Spinal cord (tissue), 10 donors: ENCODE measurements at places on chromosomes 7 and 10.
A peak's percentile ranks its signal among the peaks of the same experiment; 100 is the strongest.

- DNase-seq, result no peak
Measured at GRCh38 chr7:157548691-157549303, 212.0 kb downstream of the DNAJB6 start.

- no peak for DNase-seq
Measured at GRCh38 chr7:128757203-128757602, 18.0 kb downstream of the CALU start.

- DNase-seq, result no peak
Measured at GRCh38 chr10:94000638-94001415, 7.1 kb downstream of the PLCE1 start.

- no peak for DNase-seq
Measured at GRCh38 chr10:62627983-62628382, 176.5 kb upstream of the ADO start.

GRCh38 chr7:81768951-81769778 is 682 bp downstream of the HGF start:
- no peak for DNase-seq

DNA sequence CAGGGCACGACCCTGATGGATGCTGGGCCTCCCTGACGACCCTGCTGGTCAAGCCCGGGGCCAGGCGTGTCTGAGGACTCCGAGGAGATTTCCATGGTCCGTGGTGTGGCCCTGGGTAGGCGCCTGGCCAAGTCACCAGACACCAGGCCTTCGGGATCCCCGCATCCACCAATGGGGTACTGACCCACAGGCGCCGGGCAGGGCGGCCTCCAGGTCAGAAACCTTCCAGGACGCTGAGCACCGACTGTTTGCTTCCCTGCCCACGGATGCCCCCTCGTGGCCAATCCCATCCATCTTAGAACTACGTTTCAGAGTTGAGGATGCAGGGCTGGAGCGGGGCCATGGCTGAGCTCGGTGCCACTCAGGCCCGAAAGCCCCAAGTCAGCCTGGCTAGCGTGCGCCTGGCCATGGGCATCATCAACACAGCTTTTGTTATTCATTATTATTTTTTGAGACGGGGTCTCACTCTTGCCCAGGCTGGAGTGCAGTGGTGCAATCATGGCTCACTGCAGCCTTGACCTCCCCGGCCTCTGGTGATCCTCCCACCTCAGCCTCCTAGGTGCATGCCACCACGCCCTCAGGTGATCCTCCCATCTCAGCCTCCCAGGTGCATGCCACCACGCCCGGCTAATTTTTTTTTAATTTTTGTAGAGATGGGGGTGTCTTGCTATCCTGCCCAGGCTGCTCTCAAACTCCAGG is 7.1 kb upstream of the AMZ1 start:
- peak; percentile 80 for DNase-seq

DNA sequence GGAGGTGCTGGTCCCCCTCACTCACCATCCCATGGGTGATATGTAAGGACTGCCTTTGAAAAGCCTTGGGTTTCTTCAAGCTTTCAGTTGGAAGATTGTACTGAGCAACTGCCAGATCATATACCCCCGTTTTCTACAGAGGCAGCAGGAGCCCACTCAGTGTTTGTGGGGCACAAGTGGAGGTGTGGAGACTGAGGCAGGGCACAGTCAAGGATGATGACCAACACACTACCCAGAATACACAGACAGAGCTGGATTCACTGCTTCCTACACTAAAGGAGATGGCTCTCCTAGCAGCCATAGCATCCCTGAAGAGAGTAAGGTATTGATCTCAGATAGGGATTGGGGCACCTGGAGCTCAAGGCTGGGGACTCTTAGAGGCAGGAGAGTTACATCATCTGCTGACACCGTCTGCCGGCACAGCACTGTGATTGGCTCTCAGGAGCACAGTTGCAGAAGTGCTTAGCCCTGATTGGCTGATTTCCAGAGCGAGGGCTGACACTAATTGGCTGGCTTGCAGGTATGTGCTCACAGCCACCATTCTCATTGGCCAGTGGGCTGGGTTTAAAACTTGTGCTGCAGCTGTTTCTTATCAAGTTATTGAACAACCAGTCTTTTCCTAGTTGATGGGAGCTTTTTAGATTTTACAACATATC is 77.9 kb upstream of the PFKP start:
- DNase-seq, result no peak

- DNase-seq, result peak; percentile 25
Measured at GRCh38 chr7:92794391-92794790, 42.0 kb downstream of the CDK6 start.

DNA sequence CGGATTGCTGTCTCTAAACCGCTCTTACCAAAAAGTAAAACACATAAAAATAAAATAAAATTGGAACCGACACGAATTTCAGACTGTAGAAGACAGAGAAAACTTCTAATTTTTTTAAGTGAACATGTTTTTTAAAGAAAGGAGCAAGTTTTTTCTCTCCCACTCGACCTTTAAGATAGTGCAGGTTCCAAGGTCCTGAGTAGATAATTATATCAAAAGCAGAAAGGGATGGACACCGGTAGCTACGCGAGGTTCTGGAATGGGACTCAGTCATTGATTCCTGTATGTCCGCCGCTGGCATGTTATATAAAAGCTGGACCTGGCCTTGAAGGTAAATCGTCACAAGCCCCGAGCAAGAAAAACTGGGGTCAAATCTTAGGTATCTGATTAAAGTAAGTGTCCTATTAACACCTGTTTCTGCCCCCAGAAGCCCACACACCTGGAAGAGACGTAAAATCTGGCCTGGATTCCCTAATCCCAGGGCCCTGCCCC is 462 bp upstream of the CISD1 start:
- no peak for DNase-seq

GRCh38 chr10:14751014-14751896 is 23.4 kb downstream of the FAM107B start:
- DNase-seq, result peak; percentile 55

- DNase-seq, result no peak
Measured at GRCh38 chr10:7956508-7956907, 98.0 kb upstream of the GATA3 start.

- DNase-seq, result no peak
Measured at GRCh38 chr10:124611738-124612137, 132.4 kb downstream of the FAM53B start.

GRCh38 chr10:90939116-90939515 is 18.2 kb upstream of the ANKRD1 start:
- no peak for DNase-seq

GRCh38 chr10:124641282-124642087 is 102.7 kb downstream of the FAM53B start:
- DNase-seq, result no peak

GRCh38 chr10:113235508-113235907 is 285.5 kb downstream of the TCF7L2 start:
- no peak for DNase-seq

- no peak for DNase-seq
Measured at GRCh38 chr7:151461096-151461941, 21.4 kb upstream of the CRYGN start.

- no peak for DNase-seq
Measured at GRCh38 chr10:111118758-111119157, 41.9 kb downstream of the ADRA2A start.

DNA sequence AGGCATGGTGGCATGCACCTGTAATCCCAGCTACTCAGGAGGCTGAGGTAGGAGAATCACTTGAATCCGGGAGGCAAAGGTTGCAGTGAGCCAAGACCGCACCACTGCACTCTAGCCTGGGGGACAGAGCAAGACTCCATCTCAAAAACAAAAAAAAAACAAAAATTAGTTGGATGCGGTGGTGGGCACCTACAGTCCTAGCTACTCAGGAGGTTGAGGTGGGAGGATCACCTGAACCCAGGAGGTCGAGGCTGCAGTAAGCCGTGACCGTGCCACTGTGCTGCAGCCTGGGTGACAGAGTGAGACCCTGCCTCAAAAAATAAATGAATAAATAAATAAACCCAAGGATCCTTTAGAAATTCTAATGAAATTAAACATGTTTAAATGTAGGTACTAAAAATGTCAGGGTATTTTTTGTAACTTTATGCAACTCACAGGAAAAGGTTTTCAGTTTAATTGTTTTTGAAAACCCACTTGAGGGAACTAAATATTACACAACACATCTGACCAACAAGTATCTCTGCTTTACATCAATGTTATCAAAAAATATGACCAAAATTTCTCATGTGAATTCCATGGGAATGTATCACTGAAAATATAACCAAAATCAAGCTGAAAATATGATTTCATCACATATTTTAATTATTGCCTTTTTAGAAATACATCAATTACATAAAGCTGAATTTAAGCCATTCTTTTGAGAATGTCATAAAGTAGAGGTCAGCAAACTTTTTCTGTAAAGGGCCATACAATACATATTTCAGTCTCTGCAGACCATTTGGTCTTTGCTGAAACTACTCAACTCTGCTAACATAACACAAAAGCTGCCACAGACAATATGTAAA is 23.9 kb downstream of the UPF2 start:
- DNase-seq, result no peak

DNA sequence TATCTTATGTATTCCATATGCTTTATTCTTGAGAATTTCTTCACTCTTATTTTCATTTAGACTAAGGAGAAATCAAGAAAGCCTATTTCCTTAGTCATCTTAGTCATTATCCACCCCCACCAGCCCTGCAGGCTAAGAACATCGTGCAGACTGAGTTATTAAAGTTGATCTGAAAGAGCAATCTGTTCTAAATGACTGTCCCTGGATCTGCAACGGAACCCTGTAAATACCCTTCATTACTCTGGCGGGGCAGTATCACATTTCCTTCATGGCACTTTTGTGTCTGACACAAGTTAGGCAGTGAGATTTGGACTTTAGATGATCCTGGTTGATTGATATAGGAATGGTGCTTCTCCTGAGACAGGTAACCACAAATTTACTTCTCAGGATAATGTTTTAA is 3.5 kb upstream of the MYPN start:
- no peak for DNase-seq

GRCh38 chr10:103757531-103758293 is 97.7 kb downstream of the SH3PXD2A start:
- DNase-seq, result peak; percentile 31

DNA sequence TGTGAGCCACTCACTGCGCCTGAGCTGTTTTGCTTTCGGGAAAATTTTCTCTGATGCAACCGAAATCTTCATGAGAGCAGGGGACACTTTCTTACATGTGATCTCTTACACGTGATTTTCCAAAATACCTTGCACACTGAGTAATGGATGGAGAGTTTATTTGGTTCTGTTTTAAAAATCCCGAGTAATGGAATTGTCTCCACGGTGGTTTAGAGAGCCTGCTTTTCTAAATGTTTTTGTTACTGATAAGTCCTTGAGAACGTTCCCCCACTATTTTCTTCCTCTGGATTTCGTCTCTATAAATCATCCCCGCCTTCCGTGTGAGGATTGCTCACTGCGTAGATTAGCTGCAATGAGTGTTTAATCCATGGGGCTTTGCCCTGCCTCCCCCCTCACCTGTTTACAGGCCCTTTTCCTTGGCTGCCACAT is 25.7 kb downstream of the CAMK1D start:
- no peak for DNase-seq

- no peak for DNase-seq
Measured at GRCh38 chr10:30442019-30442606, 8.1 kb downstream of the MAP3K8 start.

DNA sequence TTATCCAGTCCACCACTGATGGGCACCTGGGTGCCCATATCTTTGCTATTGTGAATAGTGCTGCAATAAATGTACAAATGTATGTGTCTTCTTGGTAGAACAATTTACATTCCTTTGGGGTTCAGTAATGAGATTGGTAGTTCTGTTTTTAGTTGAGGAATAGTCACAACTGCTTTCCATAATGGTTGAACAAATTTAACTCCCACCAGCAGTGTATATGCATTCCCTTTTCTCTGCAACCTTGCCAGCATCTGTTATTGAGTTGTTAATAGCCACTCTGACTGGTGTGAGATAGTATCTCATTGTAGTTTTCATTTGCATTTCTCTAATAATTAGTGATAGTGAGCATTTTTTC is 27.8 kb downstream of the COA1 start:
- no peak for DNase-seq

GRCh38 chr10:132390170-132390920 is 6.7 kb upstream of the PWWP2B start:
- no peak for DNase-seq

- no peak for DNase-seq
Measured at GRCh38 chr10:61898435-61898778, 3.1 kb upstream of the ARID5B start.

DNA sequence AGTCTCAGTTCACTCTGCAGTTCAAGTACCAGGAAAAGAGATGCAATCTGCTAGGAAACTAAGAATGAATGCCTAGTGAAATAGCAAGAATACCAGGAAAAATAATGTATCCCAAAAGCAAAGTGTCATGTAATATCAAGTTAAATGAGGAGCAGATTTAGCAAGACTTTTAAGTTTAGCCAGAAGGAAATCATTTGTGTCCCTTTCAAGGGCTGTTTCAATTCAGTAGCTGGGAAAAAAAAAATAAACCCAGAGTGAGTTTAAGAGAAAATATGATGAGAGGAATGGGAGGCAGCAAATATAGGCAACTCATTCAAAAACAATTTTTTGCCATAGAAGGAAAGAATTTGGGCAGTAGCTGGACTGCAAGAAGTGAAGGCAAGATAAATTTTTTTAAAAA is 135.8 kb downstream of the DGKB start:
- DNase-seq, result no peak

DNA sequence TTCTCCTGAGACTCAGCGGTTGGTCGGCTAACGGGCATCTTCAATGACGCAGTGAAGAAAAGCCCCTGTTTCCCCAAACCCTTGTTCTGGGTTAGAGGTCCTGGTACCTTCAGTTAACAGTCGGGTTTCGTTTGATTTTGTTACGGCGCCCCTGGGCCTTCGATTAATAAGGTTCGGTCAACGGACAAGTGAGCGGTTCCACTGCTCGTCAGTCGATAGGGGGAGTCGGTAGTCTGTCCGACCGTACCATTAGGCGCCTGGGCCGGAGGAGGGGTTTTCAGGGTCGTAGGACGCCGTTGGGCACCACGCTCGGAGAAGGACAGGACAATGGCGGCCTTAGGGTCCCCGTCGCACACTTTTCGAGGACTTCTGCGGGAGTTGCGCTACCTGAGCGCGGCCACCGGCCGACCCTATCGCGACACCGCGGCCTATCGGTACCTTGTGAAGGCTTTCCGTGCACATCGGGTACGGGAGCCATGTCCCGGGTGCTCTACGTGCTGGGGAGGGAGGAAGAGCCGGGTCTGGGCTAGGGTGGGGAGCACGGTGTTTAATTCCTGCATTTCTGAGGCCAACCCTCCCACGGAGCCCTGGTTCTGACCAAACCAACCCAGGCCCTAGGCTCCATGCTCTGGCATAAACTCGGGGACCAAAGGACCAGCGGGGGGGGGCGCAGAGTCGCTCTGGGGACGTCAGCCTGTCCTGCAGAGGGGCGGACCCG is at the start of gene FMC1:
Gene FMC1, plus strand, starts transcription at position 280 of the 718 bp plus-strand sequence. Its CDS starts 48 bp downstream, at position 328.
- peak; percentile 97 for DNase-seq
